Epithelial cell of proximal tubule (primary cell): ENCODE measurements at places on chromosomes 16 and 17. TPM values are rescaled to one million over a fixed set of nuclear protein-coding genes. Genes with fewer than 3 reads are reported as not detected.
A peak's percentile ranks its signal among the peaks of the same experiment; 100 is the strongest.

GRCh38 chr16:76278086-76278485, 885 bp downstream of the CNTNAP4 start:
- DNase-seq: no peak

DNA sequence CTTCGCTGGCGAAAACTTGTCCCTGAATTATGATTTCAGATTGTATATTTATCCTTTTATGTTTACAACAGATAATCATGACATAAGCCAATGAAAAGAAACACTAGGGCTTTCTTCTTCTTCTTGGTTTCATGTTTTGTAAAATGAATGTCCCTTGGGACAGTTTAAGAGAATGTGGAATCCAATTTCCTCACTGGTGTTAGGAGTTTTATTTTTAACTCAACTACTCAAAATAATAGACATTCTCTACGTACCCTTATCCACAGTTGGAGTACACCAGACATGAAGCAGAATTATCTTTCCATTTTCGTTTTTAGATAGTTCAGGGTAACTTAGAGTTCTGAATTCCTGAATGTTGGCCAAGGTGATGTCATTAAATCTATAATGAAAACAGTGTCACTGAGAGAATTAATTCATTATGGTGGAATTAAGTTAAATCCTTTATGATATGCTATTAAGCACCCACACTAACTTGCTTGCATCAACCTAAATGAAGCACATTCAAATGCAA, 43.4 kb downstream of the IRX6 start:
- no peak for DNase-seq

- DNase-seq: no peak
These were observed 144.7 kb upstream of the HS3ST3A1 start for GRCh38 chr17:13746404-13746803.

GRCh38 chr17:7634384-7634783, 4.4 kb downstream of the SHBG start:
- DNase-seq: no peak

GRCh38 chr17:40443196-40443987, at the start of gene IGFBP4:
IGFBP4 (plus strand) TSS chr17:40443450; CDS start chr17:40443736, 286 bp downstream.
- no peak for DNase-seq

DNA sequence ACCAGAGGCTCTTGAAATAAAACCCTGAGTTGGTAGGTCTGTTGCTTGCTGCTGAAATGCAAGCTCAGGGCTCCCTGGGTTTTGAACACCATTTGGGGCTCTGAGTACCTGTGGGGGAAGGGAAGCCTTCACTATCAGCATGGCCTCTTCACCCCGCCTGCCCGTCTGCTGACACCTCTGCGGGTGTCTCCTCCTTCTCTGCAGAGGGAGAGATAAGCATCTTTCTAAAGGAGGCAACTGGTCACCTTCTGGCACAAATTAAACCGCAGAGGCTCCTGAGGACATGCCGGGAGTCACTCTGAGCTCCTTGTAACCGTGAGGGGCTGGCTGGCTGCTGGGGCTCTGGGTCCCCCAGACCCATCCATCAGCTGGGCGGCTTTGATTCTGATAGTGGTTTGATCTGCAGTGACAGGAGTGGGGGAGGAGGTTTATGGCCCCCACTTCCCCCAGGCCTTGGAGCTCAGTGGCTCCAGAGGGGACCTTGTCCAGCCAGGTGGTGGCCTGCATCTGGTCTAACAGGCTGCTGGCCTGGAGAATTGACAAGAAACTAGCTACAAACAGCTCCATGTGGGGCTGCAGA, 123.5 kb downstream of the IRF8 start:
- no peak for DNase-seq

GRCh38 chr16:27720731-27721530, 171.0 kb downstream of the KATNIP start:
- no peak for DNase-seq

GRCh38 chr17:43549496-43549895, 3.4 kb upstream of the ETV4 start:
- DNase-seq: no peak

DNA sequence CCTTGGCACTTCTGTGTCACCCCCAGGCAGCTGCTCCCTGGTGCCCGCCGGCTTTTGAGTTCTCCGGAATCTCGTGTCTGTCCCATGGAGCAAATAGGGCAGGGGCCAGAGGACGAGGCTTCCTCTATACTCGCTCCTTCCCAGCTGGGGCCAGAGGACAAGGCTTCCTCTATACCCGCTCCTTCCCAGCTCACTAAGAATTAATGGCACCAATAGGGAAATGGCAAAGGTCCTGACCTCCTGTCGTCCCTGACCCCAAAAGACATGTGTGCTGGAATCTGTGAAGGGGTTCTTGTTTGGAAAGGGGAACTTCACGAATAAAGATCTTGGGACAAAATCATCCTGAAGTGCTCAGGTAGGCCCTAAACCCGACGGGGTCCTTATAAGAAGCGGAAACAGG, 7.6 kb downstream of the SGSH start:
- DNase-seq: no peak

GRCh38 chr17:71995590-71995989, 125.2 kb upstream of the SOX9 start:
- no peak for DNase-seq

DNA sequence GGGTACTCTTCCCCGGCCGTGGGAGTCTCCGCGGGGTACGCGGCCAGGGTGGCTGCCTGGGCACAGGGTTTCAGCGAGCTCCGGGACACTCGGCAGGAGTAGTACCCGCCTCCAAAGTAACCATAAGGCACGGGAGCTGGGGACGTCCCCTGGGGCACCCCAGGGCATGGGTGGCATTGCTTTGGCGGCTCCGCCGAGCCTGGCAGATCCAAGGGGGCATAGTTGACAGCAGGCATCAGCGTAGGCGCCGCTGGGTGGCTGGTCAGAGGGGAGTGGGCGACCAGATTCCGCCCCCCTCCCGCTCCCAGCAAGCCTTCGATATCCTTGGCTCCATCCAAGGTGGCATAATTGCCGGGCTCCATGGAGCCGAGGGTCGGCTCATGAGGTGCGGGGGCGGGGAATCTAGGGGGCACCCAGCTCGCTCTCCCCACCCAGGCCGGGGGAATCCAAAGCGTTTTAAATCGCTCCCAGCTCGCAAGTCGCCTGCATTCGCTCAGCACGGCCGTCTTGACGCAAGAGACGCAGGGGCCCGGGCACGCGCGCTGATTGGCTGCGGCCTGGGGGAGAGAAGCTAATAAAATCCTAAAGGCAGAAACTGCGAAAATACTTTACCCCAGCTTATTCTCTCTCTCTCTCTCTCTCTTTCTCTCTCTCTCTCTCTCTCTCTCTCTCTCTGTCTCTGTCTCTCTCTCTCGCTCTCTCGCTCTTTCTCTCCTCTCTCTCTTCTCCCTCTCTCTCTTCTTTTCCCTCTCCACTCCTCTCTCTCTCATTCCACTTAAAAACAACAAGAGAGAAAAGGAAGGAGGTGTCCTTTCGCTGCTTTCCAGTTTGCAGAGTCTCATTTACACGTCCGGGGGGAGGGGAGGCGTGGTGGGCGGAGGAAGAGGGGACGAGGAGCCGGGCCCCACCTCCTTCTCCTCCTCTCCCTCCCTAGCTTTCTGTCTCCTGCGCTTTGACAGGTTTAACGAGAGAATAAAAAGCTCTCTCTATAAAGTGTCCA, at the start of gene HOXB13:
Gene HOXB13, minus strand, starts transcription at position 519 of the 1,000 bp plus-strand sequence. Its CDS starts 157 bp downstream, at position 362.
- DNase-seq: no peak

GRCh38 chr16:84637709-84638108, 10.6 kb upstream of the KLHL36 start:
- DNase-seq: no peak

- DNase-seq: no peak
These were observed 48.3 kb downstream of the RNF213 start for GRCh38 chr17:80308692-80309517.

GRCh38 chr17:68972119-68972704, 17.0 kb upstream of the ABCA8 start:
- DNase-seq: no peak

GRCh38 chr16:27268376-27269299, at the start of gene NSMCE1:
NSMCE1 (minus strand) TSS chr16:27268772; CDS start chr16:27257570, 11,202 bp downstream.
- DNase-seq: peak; percentile 46

EVPLL gene
- not detected in 2 replicates for total RNA-seq

QPRT gene
- total RNA-seq: 89.9 and 148 TPM in 2 replicates
